Activated CD8-positive, alpha-beta memory T cell treated with anti-CD3 and anti-CD28 coated beads for 48 hours (primary cell): ENCODE measurements at places on chromosomes 7 and 10.

GRCh38 chr10:103712898-103713498 lies 142.4 kb downstream of the SH3PXD2A start:
- DNase-seq = peak; percentile 46

DNA sequence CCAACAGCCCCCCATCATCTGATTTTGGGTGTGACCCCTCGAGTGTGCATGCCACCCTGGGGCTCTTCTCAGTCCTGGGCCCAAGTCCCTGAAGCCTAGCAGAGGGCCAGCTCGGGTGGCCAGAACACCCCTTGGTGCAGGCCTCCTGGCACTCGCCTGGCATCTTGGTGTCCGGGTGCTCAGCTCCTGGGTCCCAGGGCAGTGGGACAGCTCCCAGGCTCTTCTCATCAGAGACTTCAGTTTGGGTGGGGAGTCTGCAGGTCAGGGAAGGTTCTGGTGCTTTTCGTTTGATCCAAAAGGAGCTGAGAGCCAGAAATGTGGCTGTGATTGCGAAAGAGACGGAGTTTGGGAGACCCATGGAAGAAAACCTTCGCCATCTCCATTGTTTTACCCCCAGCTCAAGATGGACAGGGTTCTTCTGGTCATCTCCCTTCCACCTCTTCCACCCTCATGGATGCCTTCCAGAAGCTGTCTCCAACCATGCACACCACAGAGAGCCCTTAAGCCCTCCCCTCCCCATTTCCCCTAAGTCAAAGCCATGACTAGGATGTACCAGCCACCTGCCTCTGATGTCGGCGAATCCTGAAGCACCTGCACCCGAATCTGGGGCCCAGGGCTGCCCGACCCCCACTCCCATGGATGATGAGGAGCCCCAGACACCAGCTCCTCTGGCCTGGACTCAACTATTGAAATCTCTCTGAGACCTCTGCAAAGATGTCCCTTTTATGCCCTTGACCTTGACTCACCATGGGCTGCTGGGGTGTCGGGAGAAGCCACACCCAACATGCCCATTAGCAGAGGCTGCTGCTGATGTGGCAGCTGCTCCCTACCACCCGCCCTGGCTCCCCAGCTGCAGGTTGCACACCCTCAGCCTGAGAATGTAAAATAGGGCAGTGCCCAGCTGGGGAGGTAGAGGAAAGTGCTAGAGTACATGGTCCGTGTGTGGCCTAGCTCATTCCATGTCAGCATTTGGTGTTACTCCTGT lies 55.3 kb downstream of the ADCYAP1R1 start:
- no peak for DNase-seq

GRCh38 chr7:108623220-108623619 lies 53.5 kb downstream of the DNAJB9 start:
- no peak for DNase-seq

DNA sequence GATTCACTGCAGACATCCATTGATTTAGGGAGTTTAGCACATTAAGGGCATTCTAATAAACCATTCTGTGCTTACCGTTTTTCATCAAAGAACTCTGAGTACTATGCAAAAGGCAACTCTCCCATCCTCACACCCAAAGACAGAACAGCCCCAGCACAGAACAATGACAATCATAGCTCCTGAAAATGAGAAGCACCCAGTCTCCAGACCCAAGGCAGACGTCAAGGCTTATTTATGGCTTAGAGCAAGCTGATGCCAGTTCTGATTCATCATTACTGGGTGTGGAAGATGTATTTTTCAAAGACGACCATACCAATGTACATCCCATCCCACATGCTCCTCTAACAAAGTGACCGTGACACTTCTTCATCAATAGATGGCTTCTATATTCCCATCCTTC lies 67.6 kb downstream of the OSBPL3 start:
- no peak for DNase-seq

DNA sequence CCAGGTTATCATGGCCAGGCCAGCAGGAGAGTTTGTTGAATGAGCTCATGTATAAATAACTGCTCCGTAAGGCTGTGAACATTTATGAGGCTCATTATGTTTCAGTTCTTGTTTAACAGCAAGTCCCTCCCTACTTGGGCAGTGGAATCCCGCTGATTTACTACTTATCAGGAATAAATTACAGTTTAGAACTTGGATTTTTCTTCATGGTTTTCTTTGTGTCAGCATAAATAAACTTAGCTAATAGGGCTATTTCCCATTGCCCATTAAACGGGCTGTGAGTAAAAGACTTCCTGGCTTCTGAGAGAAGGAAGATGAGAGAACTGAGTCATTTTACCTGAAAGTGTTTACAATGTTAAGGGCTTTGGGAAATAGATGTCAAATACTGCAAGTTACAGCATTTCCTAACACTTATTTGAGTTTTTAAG lies 701.6 kb upstream of the ANKRD30A start:
- DNase-seq = no peak

- DNase-seq = no peak
These were observed 31.8 kb upstream of the HMX3 start for GRCh38 chr10:123103944-123104343.

- no peak for DNase-seq
These were observed 149.4 kb downstream of the CHCHD3 start for GRCh38 chr7:132932296-132933071.
